ENCODE measurements at places on chromosomes 2 and 18. TPM values are rescaled to one million over a fixed set of nuclear protein-coding genes. Genes with fewer than 3 reads are reported as not detected.

The PLGLB1 gene
- total RNA-seq, result 1.6 TPM

The UBE2E3 gene
- 50.6 TPM for total RNA-seq

The FLACC1 gene
- not detected for total RNA-seq

The PSD4 gene
- 53.8 TPM for total RNA-seq

The PPP4R3B gene
- total RNA-seq, result 69.2 TPM

The DNAJC5G gene
- not detected for total RNA-seq

The AQP12B gene
- not detected for total RNA-seq

The COBLL1 gene
- 63.4 TPM for total RNA-seq

GRCh38 chr2:85704800-85705679, 10.9 kb downstream of the GNLY start:
- no peaks in the 10 kb centered on the region for H3K27me3 ChIP-seq
- H3K4me3 ChIP-seq, result no peak overlapping the region
- DNase-seq, result no peak
- H3K4me1 ChIP-seq, result peaks cover 56% of the 10 kb centered on the region

GRCh38 chr2:100984892-100985307, 17.2 kb upstream of the RPL31 start:
- H3K4me3 ChIP-seq, result no peak overlapping the region
- H3K27me3 ChIP-seq, result no peaks in the 10 kb centered on the region
- H3K4me1 ChIP-seq, result no peaks in the 10 kb centered on the region
- DNase-seq, result peak; percentile 85
- peaks cover 15% of the 10 kb centered on the region for H3K36me3 ChIP-seq

GRCh38 chr18:79613186-79613931, 66.2 kb upstream of the CTDP1 start:
- no peaks in the 10 kb centered on the region for H3K36me3 ChIP-seq
- H3K27ac ChIP-seq, result no peak overlapping the region
- DNase-seq, result peak; percentile 66
- peaks cover 3% of the 10 kb centered on the region for H3K27me3 ChIP-seq

- no peaks in the 10 kb centered on the region for H3K36me3 ChIP-seq
- no peak overlapping the region for H3K27ac ChIP-seq
- no peak for DNase-seq
- H3K4me3 ChIP-seq, result no peak overlapping the region
- no peaks in the 10 kb centered on the region for H3K27me3 ChIP-seq
Observed at GRCh38 chr18:4586731-4587130, 131.6 kb upstream of the DLGAP1 start.

DNA sequence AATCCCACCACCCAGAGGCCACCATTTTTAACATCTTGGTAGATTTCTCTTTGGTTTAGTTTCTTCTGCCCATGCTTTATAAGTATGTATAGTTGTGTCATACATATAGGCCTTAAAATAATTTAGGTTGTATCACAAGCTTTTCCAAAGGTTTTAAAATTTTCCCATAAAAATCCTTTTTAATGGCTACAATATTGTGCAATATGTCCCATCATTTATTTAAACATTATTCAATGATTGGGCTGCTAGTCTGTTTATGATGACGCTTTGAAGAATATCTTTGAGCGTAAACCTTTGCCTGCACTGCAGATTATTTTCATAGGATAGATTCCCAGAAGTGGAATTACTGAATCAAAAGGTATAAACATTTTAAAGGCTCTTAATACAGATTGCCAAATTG, 217.3 kb downstream of the CLIP4 start:
- no peaks in the 10 kb centered on the region for H3K36me3 ChIP-seq
- no peak for DNase-seq
- H3K4me1 ChIP-seq, result no peaks in the 10 kb centered on the region
- no peaks in the 10 kb centered on the region for H3K27me3 ChIP-seq

GRCh38 chr2:4551691-4552474, 848.5 kb downstream of the DCDC2C start:
- H3K4me1 ChIP-seq, result no peaks in the 10 kb centered on the region
- no peak for DNase-seq
- H3K27ac ChIP-seq, result no peak overlapping the region
- no peaks in the 10 kb centered on the region for H3K36me3 ChIP-seq
- no peaks in the 10 kb centered on the region for H3K27me3 ChIP-seq

DNA sequence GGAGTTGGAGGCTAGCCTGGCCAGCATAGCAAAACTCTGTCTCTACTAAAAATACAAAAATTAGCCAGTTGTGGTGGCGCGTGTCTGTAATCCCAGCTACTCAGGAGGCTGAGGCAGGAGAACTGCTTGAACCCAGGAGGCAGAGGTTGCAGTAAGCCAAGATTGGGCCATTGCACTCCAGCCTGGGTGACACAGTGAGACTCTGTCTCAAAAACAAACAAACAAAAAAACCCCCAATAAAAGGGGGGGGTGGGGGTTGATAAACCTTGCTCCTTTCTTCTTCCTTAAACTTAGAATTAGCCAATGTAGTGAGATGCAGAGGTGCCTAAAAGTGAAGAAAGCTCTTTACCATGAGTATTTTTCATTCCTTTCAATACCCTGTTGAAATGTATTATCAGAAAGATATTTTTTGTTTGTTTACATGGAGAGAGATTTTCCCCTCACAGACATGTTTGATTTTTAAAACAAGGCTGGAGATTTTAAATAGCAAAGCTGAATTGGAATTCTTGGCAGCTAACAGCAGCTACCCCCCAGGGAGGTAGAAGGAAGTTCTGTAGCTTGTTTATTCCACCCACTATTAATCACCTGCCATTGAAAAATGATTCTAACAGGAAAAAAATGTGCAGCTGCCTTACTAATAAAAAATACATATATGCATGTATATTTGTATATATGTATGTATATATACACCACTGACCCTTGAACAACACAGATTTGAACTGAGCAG, 48.6 kb downstream of the GYPC start:
- no peak overlapping the region for H3K27ac ChIP-seq
- DNase-seq, result no peak
- H3K4me1 ChIP-seq, result no peaks in the 10 kb centered on the region
- H3K36me3 ChIP-seq, result no peaks in the 10 kb centered on the region

DNA sequence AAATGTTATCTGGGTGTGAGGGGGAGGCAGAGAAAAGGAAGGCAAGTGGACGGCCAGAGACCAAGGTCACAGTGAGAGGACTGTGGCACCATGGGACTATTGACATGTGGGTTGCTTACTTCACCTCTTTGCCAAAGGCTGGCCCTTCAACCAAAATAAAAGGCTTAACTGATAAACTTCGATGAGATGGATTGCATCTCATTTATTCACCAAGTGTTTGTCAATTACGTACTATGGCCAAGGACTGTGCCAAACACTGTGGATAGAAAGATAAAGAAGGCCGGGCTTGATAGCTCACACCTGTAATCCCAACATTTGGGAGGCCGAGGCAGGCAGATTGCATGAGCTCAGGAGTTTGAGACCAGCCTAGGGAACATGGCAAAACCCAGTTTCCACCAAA, 98.7 kb upstream of the CCBE1 start:
- H3K27ac ChIP-seq, result no peak overlapping the region
- no peak for DNase-seq
- H3K4me1 ChIP-seq, result no peaks in the 10 kb centered on the region
- H3K36me3 ChIP-seq, result no peaks in the 10 kb centered on the region

DNA sequence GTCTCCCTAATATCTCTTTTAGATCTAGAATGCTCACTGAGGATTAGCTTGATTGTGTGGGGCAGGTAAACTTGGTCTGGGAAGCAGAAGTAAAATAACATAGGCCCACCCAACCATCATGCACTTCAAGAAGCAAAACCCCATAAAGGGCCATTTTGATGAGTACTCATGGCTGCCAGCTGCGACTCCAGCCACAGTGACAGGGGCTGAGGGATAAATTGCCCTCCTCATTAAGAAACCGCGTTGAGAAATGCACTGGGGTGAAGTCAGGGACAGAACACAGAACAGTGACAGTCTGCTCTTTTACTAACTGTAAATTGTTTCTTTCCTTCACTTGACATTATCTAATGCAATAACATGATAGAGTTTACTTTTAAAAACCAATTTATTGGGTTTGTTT, 60.2 kb downstream of the RND3 start:
- DNase-seq, result no peak
- no peak overlapping the region for H3K27ac ChIP-seq

GRCh38 chr2:134739879-134740301, 21.1 kb upstream of the TMEM163 start:
- no peak overlapping the region for H3K4me3 ChIP-seq
- H3K27me3 ChIP-seq, result no peaks in the 10 kb centered on the region
- no peaks in the 10 kb centered on the region for H3K36me3 ChIP-seq

DNA sequence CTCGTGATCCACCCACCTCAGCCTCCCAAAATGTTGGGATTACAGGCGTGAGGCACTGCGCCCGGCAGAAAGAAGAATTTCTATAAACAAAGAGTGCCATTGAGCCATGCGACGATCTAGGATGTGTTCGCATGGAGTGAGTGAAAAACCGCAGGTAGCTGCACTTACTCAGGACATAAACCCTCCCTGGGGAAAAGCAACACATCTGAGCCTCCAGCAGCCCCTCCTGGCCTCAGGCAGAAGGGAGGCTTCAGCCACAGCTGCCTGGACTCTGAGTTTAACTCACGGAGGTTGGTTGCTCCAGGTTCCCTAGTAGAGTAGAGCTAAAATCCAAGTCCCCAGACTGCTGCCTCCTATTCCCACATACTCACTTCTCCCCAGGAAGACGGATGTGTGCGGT, 11.3 kb upstream of the STK25 start:
- H3K36me3 ChIP-seq, result no peaks in the 10 kb centered on the region
- no peak overlapping the region for H3K27ac ChIP-seq

- DNase-seq, result no peak
- no peaks in the 10 kb centered on the region for H3K27me3 ChIP-seq
- H3K4me3 ChIP-seq, result no peak overlapping the region
- H3K36me3 ChIP-seq, result no peaks in the 10 kb centered on the region
- H3K27ac ChIP-seq, result no peak overlapping the region
Observed at GRCh38 chr2:120602251-120602650, 133.4 kb upstream of the GLI2 start.

DNA sequence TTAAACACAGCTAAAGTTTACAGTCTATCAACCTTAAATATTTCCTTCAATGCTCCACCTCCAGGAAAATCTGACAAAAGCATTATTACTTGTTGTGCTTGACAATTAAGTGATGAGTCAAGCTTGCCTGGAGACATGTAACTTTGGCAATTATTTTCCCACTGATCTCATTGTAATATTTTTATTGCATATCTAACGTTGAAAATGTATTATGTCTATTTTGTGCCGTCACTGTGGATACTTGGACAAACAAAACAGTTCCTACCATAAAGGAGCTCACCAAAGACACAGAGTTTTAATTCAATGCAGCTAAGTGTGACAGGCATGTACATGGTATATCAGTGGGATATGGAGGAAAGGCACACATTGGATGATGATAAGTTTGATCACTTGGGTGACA, 24.7 kb downstream of the RNF103 start:
- H3K27me3 ChIP-seq, result no peaks in the 10 kb centered on the region
- H3K36me3 ChIP-seq, result peaks cover 7% of the 10 kb centered on the region
- no peak overlapping the region for H3K4me3 ChIP-seq
- peaks cover 8% of the 10 kb centered on the region for H3K4me1 ChIP-seq
- no peak for DNase-seq
- H3K27ac ChIP-seq, result no peak overlapping the region

GRCh38 chr18:6521803-6522418, 107.2 kb upstream of the L3MBTL4 start:
- no peak for DNase-seq
- H3K4me1 ChIP-seq, result no peaks in the 10 kb centered on the region
- no peak overlapping the region for H3K4me3 ChIP-seq
- H3K36me3 ChIP-seq, result no peaks in the 10 kb centered on the region

GRCh38 chr2:140786585-140786984, 1344.2 kb downstream of the LRP1B start:
- DNase-seq, result no peak
- H3K4me1 ChIP-seq, result no peaks in the 10 kb centered on the region
- H3K36me3 ChIP-seq, result no peaks in the 10 kb centered on the region
- H3K27me3 ChIP-seq, result no peaks in the 10 kb centered on the region

DNA sequence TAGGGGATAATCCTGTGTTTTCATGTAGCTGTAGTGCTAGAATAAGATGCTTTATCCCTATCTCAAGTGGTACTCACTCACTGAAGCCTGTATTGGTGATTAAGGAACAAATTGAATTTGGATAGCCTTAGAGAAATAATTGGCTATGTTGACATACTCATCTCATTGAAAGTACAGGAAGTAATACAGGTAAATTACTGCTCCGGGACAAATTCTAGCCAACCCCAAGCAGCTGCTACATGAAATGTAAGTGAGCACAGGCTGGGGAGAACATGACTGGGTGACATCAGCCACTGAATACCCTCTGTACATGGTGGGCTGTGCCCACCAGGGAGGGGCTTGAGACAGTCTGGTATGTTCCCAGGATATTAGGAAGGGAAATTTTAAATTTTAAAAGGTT, 188.4 kb upstream of the RASGRP3 start:
- no peak overlapping the region for H3K4me3 ChIP-seq
- no peak for DNase-seq

DNA sequence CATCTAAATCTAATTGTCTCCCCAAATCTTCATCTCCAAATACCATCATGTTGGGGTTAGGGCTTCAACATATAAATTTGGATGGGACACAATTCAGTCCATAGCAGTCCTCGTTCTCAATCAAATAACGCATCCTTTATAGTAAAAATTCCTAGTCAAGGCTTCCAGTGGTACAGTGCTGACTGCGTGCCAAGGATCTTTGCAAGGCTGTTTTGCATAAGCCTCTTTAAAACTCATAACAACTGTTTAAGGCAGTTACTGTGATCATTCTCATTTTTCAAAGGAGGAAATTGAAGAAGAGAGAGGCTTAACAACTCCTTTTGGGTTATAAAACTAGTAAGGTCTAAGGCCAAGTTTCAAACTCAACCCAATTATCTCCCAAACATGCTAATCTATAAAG, 666.9 kb downstream of the NYAP2 start:
- no peak overlapping the region for H3K27ac ChIP-seq
- DNase-seq, result no peak
- H3K4me3 ChIP-seq, result no peak overlapping the region
- H3K4me1 ChIP-seq, result peaks cover 3% of the 10 kb centered on the region

Measured in suprapubic skin (tissue), 4 donors.